Cardiac muscle cell (in vitro differentiated cells and primary cell): ENCODE measurements at places on chromosomes 3 and 15. TPM values are rescaled to one million over a fixed set of nuclear protein-coding genes. Genes with fewer than 3 reads are reported as not detected.

CCDC51 gene
- 29.3 and 31.4 TPM in 2 replicates for polyA plus RNA-seq

RETNLB gene
- polyA plus RNA-seq = not detected in 2 replicates

GRCh38 chr3:170751899-170752293 is 118.1 kb downstream of the RPL22L1 start:
- no peak overlapping the region for H3K27ac ChIP-seq
- H3K4me3 ChIP-seq = no peak overlapping the region
- DNase-seq = no peak
- no peaks in the 10 kb centered on the region for H3K27me3 ChIP-seq
- H3K4me1 ChIP-seq = no peaks in the 10 kb centered on the region

DNA sequence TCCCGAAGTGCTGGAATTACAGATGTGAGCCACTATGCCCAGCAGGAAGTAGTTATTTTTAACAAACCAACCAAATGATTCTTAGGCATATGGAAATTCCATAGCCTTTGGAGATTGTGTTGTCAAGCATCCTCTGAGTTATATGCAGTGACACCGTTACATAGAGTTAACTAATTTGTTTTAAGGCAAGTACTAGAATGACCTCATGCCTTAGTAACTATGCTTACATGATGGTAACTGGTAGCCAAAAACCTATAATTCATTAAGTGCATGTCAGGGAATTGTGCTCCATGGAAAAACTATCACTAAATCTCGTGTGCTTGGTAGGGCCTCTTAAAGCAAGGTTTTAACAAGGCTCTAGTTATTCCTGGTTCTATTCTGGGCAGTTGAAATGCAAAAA is 392.8 kb downstream of the TUSC7 start:
- no peak overlapping the region for H3K4me3 ChIP-seq
- H3K36me3 ChIP-seq = no peaks in the 10 kb centered on the region
- no peak for DNase-seq
- no peaks in the 10 kb centered on the region for H3K27me3 ChIP-seq
- H3K4me1 ChIP-seq = no peaks in the 10 kb centered on the region
- H3K27ac ChIP-seq = no peak overlapping the region

DNA sequence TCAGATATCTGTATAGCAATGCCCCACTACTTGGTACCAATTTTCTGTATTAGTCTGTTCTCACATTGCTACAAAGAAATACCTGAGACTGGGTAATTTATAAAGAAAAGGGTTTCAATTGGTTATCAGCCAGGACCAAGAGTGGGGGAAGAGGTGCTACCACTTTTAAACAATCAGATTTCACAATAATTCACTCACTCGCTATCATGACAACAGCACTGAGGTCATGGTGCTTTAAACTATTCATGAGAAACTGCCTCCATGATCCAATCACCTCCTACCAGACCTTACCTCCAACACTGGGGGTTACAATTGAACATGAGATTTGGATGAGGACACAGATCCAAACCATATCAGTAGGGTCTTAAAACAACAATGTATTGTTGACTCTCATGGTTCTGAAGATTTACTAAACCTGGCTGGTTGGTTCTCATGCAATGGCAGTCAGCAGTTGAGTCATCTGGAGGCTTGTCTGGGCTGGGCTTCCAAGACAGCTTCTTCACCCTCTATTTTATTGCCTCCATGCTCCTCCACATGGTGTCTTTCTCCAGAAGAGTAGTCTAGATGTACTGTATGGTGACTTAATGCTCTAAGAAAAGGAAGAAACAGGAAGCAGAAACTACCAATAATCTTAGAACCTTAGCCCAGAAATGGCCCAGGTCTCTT is 21.2 kb upstream of the TM4SF4 start:
- H3K27ac ChIP-seq = no peak overlapping the region
- H3K27me3 ChIP-seq = no peaks in the 10 kb centered on the region
- H3K4me3 ChIP-seq = no peak overlapping the region

DNA sequence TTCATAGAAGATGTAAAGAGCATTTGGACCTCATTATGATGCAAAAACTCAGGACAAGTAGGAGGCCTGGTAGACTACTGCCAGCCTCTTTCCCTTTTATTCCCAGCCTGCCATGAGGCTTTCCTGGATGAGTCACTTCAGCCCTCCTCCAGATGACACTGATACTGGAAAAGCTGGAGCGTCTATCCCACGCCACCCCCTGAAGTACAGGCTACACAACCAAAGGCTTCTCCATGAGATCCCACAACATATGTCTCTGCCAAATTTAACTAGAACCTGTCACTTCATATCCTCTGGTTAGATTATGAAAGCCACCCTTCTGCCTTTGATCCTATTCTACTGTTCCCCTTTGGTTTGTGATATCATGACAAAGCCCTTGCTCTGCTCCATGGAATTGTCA is 56.1 kb upstream of the CPNE4 start:
- H3K4me1 ChIP-seq = peaks cover 22% of the 10 kb centered on the region
- no peak overlapping the region for H3K4me3 ChIP-seq
- no peaks in the 10 kb centered on the region for H3K36me3 ChIP-seq
- H3K27ac ChIP-seq = no peak overlapping the region
- H3K27me3 ChIP-seq = no peaks in the 10 kb centered on the region

ACAN gene
- polyA plus RNA-seq = 0.51 and 0.91 TPM in 2 replicates

VPS8 gene
- polyA plus RNA-seq = 41.2 and 61.5 TPM in 2 replicates

DNA sequence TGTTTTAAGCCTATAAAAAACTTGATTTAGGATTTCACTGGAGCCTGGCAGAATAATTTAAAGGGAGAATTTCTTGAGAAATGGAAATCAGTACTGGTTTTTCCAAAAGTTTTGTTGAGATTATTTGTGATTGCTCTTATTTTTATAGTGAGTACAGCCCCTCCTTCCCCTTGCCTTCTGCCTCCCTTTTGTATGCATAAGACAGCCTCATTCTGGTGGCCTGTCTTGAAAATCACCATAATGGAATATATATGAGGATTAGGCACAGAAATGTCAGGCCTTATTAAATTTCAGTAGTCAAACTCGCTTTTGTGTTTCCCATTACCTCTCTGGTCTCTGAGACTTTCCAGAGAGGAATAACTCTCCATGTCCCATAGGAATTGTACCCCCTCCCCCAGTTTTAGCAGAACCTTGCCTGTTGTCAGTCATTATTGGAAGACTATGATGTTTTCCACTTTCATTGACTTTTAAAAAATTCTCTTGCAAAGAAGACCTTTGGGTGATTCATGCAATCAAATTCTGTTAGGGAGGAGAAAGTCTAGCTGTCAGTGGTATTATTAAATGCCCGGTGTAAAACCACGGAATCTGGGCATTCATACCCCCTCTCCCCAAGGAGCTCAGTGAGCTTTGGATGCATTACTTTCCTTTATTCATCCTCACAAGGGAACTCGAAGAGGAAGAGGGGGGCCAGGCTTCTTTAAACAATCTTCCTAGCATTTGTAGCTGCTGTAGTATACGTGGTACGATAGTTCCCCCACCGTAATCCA is 171.6 kb upstream of the TSC22D2 start:
- no peaks in the 10 kb centered on the region for H3K4me1 ChIP-seq
- H3K27me3 ChIP-seq = no peaks in the 10 kb centered on the region
- no peaks in the 10 kb centered on the region for H3K36me3 ChIP-seq
- H3K27ac ChIP-seq = no peak overlapping the region

PLA2G4D gene
- polyA plus RNA-seq = 0.16 TPM in 1 of 2 replicates, not detected in the other

- no peak for DNase-seq
- no peaks in the 10 kb centered on the region for H3K27me3 ChIP-seq
- peak overlapping the region; percentile 78 for H3K27ac ChIP-seq
Observed at GRCh38 chr15:99631255-99631654, 65.5 kb downstream of the MEF2A start.

IL16 gene
- polyA plus RNA-seq = 0.45 TPM in 1 of 2 replicates, not detected in the other

- H3K27ac ChIP-seq = no peak overlapping the region
- H3K27me3 ChIP-seq = no peaks in the 10 kb centered on the region
- no peak for DNase-seq
- no peaks in the 10 kb centered on the region for H3K4me1 ChIP-seq
Observed at GRCh38 chr3:148945116-148945515, 46.2 kb upstream of the GYG1 start.

DNA sequence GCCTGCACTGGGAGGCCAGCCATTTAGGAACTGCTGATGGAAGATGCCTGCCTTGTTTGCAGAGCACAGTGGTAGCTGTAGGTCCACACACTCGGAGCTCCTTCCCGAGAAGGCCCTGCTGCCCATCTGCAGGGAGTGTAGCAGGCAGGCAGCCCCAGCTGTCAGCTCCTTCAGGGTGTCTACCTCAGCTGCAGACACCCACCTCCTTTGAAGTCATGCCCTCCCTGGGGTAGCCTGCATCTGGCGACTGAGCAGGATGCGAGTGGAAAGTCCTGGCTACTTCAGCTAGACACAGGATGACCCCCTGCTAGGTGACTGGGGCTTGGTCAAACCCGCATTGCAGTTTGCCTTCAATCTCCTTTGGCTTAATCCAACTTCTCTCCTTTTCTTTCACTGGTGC is 93.2 kb upstream of the TLE3 start:
- no peak overlapping the region for H3K4me3 ChIP-seq
- peaks cover 78% of the 10 kb centered on the region for H3K27me3 ChIP-seq
- H3K4me1 ChIP-seq = no peaks in the 10 kb centered on the region
- no peaks in the 10 kb centered on the region for H3K36me3 ChIP-seq
- no peak for DNase-seq

CLRN1 gene
- polyA plus RNA-seq = not detected in 2 replicates

TNIK gene
- polyA plus RNA-seq = 32.6 and 32.8 TPM in 2 replicates

FRMD5 gene
- 26.8 and 31.9 TPM in 2 replicates for polyA plus RNA-seq

DNA sequence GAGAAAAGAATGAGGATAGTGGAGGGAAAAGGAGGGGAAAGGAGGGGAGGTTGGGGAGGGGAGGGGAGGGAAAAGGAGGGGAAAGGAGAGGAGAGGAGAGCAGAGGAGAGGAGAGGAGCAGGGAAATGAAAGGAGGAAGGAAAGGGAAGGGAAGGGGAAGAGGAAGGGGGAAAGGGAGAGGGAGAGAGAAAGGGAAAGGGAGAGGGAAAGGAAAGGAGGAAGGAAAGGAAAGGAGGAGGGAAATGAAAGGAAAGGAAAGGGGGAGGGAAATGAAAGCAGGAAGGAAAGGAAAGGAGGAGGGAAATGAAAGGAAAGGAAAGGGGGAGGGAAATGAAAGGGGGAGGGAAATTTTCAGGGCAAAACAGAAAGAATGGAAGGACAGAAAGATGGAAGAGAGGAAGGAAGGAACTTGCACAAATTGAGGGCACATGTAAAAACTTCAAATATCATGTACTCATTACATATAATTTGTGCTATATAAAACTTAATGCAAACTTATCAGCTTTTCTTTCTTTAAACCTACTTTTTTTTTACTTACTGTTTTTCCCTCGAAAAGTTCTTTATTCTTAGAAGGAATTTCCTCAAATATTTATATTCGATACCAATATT is 148.0 kb downstream of the ZBTB20 start:
- H3K27ac ChIP-seq = no peak overlapping the region
- no peaks in the 10 kb centered on the region for H3K4me1 ChIP-seq
- no peaks in the 10 kb centered on the region for H3K27me3 ChIP-seq

DNA sequence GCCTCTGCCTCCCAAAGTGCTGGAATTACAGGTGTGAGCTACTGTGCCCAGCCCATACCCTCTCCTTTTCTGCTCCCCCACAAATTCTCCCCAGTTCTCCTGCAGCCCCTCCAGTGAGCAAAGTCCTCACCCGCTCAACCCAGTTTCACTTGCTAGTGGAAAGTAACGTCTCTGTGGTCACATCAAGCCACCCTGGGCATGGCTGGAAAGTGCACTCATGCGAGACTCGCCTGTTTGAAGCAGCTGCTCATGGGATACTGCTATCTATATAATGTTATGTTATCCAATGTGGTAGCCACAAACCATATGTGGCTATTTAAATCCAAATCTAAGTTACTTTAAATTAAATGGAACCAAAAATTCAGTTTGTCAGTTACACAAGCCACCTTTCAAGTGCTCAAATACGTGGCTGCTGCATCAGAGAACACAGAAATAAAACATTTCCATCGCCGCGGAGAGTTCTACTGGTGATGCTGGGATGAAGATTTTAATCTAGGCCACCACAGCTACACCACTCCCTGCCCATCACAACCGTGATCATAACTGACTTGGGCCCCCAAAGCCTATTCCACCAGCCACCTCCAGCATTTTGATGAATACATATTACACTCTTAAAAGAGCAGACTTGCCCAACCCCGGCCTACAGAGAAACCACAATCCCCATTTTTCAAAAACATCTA is 119.4 kb downstream of the LIPC start:
- no peaks in the 10 kb centered on the region for H3K27me3 ChIP-seq
- no peak for DNase-seq
- H3K36me3 ChIP-seq = no peaks in the 10 kb centered on the region
- peaks cover 6% of the 10 kb centered on the region for H3K4me1 ChIP-seq

GRCh38 chr3:4061783-4062360 is 241.3 kb upstream of the SETMAR start:
- no peaks in the 10 kb centered on the region for H3K36me3 ChIP-seq
- H3K4me1 ChIP-seq = no peaks in the 10 kb centered on the region
- no peak overlapping the region for H3K27ac ChIP-seq
- H3K4me3 ChIP-seq = no peak overlapping the region
- H3K27me3 ChIP-seq = no peaks in the 10 kb centered on the region

CYP8B1 gene
- not detected in 2 replicates for polyA plus RNA-seq

CDHR4 gene
- 0.27 TPM in 1 of 2 replicates, not detected in the other for polyA plus RNA-seq

DNA sequence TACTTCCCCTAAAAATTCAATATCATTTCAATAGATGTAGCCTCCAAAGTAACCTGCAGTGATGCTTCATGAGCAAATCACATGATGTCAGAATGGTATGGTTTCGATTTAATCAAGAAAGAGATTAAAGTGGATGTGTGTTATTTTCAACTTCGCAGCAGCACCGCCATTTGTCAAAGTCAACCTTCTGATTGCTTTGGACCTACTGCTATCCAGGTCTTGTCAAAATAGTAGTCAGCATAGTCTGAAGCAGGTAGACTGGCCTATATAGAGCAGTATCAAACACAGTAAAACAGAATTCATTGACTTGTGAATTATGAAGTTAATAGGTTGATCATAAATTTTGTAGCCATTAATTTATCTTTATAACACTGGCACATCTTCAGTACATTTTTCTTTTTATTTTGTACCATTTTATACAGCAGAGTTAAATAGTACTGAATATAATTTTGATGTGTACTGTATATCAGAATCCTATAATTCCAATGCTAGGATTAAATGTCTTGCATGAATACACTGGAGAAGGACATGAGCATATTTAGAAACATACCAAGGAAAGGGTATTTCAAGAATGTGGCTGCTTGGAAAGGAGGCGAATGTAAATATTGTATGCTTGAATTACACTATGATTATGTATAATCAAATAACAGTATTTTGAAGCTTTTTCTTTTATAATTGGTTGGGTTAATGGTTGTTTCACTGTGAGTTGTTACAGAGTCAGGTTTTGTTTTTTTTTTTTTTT is 79.6 kb downstream of the CDIN1 start:
- H3K36me3 ChIP-seq = peaks cover 10% of the 10 kb centered on the region
- H3K4me1 ChIP-seq = peaks cover 24% of the 10 kb centered on the region
- no peak overlapping the region for H3K4me3 ChIP-seq
- no peaks in the 10 kb centered on the region for H3K27me3 ChIP-seq
- H3K27ac ChIP-seq = no peak overlapping the region
- no peak for DNase-seq

CAPN3 gene
- 47.0 and 79.7 TPM in 2 replicates for polyA plus RNA-seq

- no peak overlapping the region for H3K27ac ChIP-seq
- peaks cover 8% of the 10 kb centered on the region for H3K4me1 ChIP-seq
- no peak for DNase-seq
- no peaks in the 10 kb centered on the region for H3K36me3 ChIP-seq
- no peaks in the 10 kb centered on the region for H3K27me3 ChIP-seq
- no peak overlapping the region for H3K4me3 ChIP-seq
Observed at GRCh38 chr15:42507514-42507913, 12.1 kb downstream of the SNAP23 start.

GRCh38 chr3:109702252-109702651 is 364.9 kb upstream of the DPPA4 start:
- no peak overlapping the region for H3K27ac ChIP-seq
- no peaks in the 10 kb centered on the region for H3K36me3 ChIP-seq
- H3K4me1 ChIP-seq = no peaks in the 10 kb centered on the region
- H3K27me3 ChIP-seq = no peaks in the 10 kb centered on the region
- DNase-seq = no peak
- no peak overlapping the region for H3K4me3 ChIP-seq
